ENCODE measurements at places on chromosomes 3 and 15. TPM values are rescaled to one million over a fixed set of nuclear protein-coding genes. Genes with fewer than 3 reads are reported as not detected.

GRCh38 chr3:101138817-101139216, 145.6 kb upstream of the ABI3BP start:
- DNase-seq = no peak

DNA sequence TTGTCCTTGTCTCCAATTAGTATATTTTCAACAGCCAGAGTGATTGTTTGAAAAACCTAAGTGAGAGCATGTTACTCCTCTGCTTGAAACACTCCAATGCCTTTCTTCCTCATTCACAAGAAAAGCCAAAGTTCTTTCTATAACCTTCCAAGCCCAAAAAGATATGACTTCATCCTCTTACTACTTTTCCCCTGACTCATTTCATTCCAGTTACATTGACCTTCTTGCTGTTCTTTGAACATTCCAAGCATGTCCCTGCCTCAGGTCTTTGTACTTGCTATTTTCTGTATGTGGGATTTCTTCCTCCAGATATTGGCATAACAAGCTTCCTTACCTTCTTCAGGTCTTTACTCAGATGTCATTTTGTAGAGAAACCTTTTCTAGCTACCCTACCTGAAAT, 28.3 kb downstream of the EHHADH start:
- DNase-seq = peak; percentile 28

GRCh38 chr3:188051801-188052168, 102.2 kb upstream of the LPP start:
- no peak for DNase-seq

- DNase-seq = no peak
Measured at GRCh38 chr3:46916278-46916677, 38.8 kb downstream of the PTH1R start.

- DNase-seq = no peak
Measured at GRCh38 chr15:63986751-63987341, 59.4 kb downstream of the DAPK2 start.

DNA sequence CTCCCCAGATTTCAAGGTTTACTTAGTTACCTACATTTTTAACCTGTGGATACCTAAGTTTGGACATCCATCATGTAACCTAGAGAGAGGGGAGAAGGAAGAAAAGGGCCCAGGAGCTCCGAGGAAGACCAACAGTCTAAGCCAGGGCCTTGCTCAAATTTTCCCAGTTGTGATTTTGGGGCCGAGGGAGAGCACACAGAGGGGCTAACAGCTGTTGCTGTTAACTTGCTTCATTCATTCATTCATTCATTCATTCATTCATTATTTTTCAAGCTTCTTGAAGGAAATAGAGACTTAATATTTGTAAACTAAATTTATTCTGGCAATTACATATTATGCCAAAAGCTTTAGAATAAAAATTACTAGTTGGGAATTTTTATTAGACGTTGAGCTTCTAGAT, 22.9 kb downstream of the SYNM start:
- no peak for DNase-seq

GRCh38 chr3:1015826-1016225, 77.0 kb upstream of the CNTN6 start:
- peak; percentile 14 for DNase-seq

GRCh38 chr15:74234598-74234875, 1.6 kb upstream of the CCDC33 start:
- DNase-seq = no peak

GRCh38 chr15:73264881-73265280, 103.9 kb downstream of the HCN4 start:
- no peak for DNase-seq

- DNase-seq = no peak
Measured at GRCh38 chr3:143380449-143380848, 260.9 kb downstream of the CHST2 start.

DNA sequence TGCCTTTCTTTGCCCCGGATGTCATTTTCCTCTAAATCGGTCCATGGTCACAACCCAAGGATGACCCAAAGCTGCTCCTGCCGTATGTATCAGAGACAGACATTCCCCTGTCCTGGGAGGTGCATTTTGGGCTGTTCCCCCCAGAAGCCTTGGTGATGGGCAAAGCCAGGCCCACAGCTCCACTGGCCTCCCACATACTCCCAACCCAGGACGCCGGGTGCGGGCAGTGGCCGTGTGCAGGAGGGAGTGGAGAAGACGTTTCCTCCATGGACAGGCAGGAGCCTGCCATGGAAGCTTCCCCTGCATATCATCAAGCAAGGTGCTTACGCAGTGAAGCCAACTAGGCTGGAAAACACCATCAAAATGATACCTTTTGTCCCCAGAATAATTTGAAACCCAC, 175.0 kb downstream of the ATP10A start:
- DNase-seq = no peak

GRCh38 chr15:85361323-85361722, 19.1 kb upstream of the AKAP13 start:
- DNase-seq = no peak

DNA sequence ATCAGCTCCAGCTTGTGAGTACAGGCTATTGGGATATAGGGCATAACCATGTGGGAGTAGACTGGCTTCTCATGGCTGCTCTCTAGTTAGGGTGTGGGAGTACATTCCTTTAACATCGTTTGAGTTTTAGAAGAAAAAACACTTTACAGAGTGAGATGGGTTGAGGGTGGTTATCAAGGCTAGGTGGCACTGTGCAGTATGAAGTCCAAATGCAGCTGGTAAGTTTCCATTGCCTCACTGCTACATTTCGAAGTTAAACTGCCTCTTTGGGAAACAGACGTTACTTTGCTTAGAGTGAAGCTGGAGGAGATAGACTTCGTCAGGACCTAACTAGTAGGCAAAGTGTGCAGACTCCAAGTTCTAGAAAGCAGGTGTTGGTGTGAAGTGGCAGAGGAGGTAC, 192.4 kb downstream of the SQOR start:
- no peak for DNase-seq

- DNase-seq = peak; percentile 26
Measured at GRCh38 chr15:99324082-99324620, 72.9 kb downstream of the LRRC28 start.

DNA sequence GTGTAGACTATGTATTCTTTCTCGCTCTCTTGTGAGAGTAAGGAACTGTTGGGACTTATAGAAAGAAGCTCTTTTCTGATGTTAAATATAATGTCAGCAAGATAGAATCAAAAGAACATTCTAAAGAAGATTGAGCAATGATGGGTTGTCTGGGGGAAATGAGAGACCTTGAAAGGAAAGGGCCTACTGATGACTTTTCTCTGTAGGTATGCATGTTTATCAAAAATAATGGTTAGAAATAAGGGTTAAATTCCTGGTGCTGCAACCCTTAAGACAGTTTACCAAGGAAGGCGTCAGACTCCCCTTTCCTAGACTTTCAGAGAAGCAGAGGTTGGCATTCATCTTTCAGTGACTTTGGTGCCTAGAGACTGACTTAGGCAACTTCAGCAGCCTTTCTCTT, 69.8 kb downstream of the GHSR start:
- no peak for DNase-seq

GRCh38 chr15:101520395-101520794, 30.9 kb upstream of the PCSK6 start:
- no peak for DNase-seq

- no peak for DNase-seq
Measured at GRCh38 chr15:93716615-93717231, 514.6 kb upstream of the MCTP2 start.

- DNase-seq = peak; percentile 28
Measured at GRCh38 chr3:38579551-38580449, 69.7 kb downstream of the SCN5A start.

DNA sequence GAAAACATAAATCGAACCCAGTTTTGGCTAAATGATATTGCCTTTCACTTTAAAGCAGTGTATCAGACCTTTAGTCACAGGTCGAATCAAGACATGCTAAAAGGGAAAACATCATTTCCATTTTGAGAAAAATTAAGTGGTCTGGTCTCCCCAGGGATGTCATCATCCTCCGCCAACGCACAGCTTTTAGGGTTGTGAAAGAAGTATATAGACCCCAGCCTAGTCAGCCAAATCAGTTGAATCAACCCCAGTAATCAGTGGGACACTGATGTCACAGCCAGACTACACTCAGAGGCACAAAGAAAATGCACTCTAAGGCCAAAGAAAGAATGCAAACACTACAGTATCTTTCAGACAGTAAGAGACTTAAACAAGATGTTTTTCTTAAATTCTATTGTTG, 187.4 kb downstream of the ZIC4 start:
- DNase-seq = no peak

- DNase-seq = peak; percentile 67
Measured at GRCh38 chr3:100316641-100317069, 17.9 kb upstream of the NIT2 start.

TIGIT gene
- polyA plus RNA-seq = not detected

IQCF5 gene
- polyA plus RNA-seq = not detected

CEMIP gene
- 1.9 TPM for polyA plus RNA-seq

ARPP21 gene
- polyA plus RNA-seq = 163 TPM

LINGO1 gene
- 8.7 TPM for polyA plus RNA-seq

GOLGA8T gene
- polyA plus RNA-seq = not detected

FAM107A gene
- 1.1 TPM for polyA plus RNA-seq

SAMMSON gene
- polyA plus RNA-seq = 0.22 TPM

GJD2 gene
- 5.1 TPM for polyA plus RNA-seq

ROBO2 gene
- polyA plus RNA-seq = 4.1 TPM

COL6A5 gene
- polyA plus RNA-seq = 0.04 TPM

TTLL13 gene
- polyA plus RNA-seq = 0.50 TPM

GOLGA6D gene
- 0.43 TPM for polyA plus RNA-seq

SRPRB gene
- polyA plus RNA-seq = 36.9 TPM

C3orf38 gene
- polyA plus RNA-seq = 19.0 TPM

ISL2 gene
- polyA plus RNA-seq = not detected
